ENCODE measurements at places on chromosomes 7 and 10.

GRCh38 chr7:46616636-46617035, 695.6 kb upstream of the IGFBP3 start:
- no peak for DNase-seq

- DNase-seq = no peak
These were observed 9.4 kb upstream of the GET4 start for GRCh38 chr7:867001-867405.

DNA sequence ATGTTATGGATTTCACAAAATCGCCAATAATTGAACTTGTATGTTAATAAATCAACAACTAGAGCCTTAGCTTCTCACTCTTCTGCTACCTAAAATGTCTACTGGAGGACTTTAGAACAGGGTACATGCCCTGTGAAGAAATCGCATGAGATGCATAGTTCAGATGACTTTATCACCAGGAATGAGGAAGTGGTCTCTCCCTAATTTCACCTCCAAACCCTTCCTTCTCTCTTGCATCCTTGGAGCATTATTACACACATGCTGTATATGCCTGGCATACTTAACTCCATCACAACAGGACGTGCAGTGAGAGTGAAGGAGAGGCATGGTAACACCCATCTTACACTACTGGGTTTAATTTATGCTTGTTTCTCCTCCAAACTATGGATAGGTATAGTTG, 27.8 kb downstream of the RHEB start:
- no peak for DNase-seq

DNA sequence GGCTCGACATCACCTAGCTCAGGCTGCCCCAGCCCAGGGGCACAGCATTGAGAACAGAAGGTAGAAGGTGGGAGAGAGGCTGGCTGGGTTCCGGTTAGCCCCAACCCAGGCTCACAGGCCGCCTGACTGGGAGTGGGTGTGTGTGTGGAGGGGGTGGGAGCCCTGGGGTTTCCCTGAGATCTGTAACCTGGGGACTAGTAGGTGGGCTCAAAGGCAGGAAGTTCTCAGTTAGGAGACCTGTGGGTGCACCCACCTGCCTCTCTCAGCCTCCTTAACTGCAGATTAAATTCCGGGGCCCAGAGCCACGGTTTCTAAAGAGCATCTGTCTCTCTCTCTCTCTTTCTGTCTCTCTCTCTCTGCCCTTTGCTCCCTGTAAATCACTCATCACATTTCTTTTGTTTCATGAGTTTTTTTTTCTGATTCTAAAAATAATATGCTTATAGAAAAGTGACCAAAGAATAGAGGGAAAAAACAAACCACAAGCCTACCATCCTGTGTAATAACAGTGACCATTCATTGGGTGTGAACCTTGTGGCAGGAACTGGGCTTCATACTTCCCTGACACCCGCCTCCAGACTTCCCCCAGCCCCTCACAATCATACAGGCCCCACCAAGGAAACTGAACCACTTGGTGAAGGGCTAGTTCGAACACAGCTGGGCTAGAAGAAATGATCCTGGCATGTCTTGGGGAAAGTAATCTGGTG, 83.4 kb upstream of the SMNDC1 start:
- no peak for DNase-seq

GRCh38 chr10:129074939-129075338, 392.1 kb upstream of the MGMT start:
- DNase-seq = no peak

GRCh38 chr7:121504482-121504881, 108.4 kb upstream of the FAM3C start:
- DNase-seq = no peak

DNA sequence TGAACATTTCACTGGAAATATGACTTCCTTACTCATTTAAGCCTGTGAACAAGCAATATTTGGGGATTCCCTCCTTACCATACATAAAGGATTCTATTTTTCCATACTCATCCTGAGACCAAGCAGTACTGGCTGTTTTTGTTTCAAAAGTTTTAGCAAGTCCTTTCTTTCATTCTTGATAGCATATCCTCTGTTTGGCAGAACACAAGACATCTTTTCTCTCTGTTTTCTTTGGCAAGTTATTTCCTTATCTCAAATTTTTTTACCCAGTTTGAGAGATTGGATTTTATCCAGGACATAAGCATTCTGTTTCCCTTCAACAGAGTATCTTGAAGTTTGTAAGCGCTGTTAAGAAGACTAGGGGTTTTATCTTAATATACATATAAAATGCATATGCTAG, 3.0 kb upstream of the WASL start:
- no peak for DNase-seq

GRCh38 chr10:97175586-97175985, 10.2 kb downstream of the SLIT1 start:
- DNase-seq = no peak

- no peak for DNase-seq
These were observed 66.0 kb downstream of the SUGCT start for GRCh38 chr7:40200791-40201190.

DNA sequence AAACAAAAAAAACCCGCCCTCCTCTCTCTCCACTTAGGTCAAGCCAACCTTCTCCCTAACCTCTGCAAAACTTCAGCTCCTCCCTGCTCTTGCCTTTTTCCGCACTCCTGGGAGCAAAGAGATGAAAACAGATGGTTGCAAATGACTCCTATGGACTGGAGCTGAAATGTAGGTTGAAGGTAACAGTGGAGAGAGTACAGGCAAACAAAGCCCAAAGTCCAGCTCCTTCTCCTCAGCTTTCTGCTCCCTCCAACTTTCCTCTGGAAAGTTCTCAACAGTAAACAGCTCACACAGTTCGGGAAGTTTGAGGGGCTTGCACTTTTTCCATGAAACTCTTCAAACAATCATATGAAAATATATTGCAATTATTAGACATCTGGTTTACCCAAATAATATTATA, 90.3 kb downstream of the SLC37A3 start:
- DNase-seq = no peak

DNA sequence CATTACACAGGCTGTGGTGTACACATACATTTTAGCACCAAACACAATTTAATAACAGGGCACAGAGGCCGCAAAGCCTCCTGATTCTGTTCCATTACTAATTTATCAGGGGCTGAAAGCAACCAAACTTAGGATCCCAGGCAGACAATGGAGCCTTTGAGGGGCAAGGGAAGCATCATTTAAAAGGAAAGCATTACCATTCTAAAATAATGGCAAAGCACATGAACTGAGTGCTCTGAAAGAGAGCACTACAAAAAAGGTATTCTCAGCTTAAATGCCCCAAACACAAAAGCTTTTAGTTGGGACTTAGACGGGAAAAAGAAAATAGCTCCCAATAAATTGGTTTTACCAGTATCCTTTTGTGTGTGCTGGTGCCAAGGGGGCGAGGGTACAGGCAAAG, 282.0 kb upstream of the ETV1 start:
- DNase-seq = no peak

GRCh38 chr10:120607016-120607709, 150.1 kb downstream of the PLPP4 start:
- DNase-seq = no peak

GRCh38 chr7:113625494-113626102, 293.2 kb downstream of the PPP1R3A start:
- no peak for DNase-seq

DNA sequence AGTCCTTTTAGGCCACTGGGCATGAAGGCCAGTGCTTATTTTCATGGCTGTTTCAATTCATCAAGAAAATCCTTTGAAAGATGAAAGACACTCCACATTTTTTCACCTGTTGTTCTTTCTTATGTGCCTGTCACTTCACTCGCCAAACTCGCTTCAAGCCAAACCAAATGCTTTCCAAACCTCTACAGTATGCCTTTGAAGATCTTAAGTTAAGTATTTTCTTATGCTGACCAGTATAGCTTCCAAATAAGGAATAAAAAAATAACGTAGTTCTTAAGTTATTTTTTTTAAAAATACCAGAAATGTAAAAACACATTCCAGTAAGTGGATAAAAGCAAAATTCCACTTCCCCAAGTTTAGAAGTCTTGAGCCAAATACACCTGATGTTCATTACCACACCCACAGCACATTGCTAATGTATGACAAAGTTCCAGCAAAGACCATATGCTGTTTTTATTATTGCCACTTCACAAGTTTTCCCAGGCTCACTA, 186.1 kb downstream of the MTERF1 start:
- DNase-seq = no peak

- no peak for DNase-seq
These were observed 44.6 kb downstream of the BMS1 start for GRCh38 chr10:42827201-42827600.

DNA sequence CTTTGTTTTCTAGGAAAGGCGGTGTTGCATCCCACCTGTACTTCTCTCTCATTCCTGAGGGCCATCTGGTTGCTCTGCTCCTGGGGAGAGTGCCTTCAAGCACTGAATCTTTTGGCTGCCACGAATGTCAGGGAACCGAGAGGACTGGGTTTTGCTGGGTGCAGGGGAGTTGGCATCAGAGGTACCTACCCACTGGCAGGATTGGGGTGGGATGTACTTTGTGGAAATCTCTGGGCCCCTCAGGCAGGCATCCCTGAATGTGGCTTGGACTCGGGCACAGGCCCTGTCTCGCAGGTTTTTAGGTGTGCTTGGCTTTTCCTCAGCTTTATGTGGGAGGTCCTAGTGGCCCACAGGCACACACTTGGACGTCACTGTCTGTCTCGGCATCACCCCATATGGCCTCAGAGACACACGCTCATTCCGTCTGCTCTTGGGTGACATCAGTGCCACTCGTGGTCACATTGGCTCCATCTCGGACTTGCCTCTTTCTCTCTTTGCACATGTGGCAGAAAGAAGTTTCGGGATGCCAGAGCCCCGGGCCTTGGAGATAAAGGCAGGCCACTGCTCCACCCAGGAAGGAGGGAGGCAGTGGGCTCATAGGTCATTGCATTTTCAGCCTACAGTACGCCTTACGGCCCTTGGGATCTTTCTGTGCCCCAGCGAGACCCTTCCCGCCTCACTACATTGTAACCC, 325.6 kb downstream of the ZNF716 start:
- no peak for DNase-seq
